ENCODE measurements at places on chromosomes 4 and X.

GRCh38 chr4:78824001-78824400, 47.9 kb downstream of the BMP2K start:
- DNase-seq = no peak

DNA sequence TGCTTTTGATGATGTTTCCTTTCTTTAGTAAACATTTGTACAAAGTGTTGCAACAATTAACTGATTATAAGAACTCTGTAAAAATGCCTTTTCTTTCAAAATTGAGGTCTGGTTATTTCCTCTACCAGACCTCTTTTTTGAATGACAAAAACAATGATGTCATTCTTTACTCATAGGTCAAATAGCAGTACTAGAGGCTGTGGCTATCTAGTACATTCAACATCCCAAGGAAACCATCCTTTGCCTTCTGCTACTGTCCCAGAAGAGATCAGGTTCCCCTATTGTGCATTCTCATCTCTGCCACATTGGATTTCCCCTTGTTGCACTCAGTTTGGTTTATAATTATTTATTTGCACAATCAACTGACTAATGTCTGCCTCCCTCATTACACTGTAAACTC, 19.1 kb upstream of the MAD2L1 start:
- DNase-seq = no peak

DNA sequence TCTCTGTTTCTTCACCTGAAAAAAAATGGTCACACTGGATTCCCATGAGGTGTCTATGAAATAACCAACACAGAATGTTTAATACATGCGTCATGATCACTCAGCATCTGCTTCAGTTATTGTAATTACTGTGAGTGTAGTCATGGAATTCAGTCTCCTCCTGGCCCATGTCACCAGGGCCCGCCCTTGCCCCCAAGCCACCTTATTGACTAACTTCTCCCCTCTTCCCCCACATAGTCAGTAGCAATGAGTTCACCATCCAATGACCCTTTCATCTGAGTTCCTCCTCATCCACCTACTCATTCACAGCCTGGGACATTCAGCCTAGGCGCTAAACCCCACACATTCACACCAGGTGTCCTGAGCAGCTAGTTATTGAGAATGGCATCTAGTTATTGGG, 15.6 kb downstream of the PNMA6F start:
- DNase-seq = no peak

- no peak for DNase-seq
Observed at GRCh38 chr4:73187325-73187724, 71.3 kb downstream of the ANKRD17 start.

DNA sequence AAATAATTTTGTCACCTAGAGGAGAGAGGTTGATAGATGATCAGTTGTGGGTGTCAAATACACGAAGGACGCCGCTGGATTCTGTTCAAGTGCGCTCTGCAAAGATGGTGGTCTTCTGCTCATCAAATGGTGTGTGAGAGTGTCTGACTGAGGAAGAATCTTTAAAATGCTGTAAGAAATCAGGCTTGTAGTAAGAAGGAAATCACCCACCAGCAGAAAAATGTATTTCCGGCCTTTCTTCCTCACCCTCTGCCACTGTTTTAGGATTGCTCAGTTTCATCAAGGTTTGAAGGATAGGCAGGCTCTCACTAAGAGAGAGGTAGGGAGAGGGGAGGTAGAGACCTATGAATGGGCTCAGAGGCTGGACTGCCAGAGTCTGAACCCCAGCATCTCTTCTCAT, 28.7 kb downstream of the RHOH start:
- DNase-seq = no peak

DNA sequence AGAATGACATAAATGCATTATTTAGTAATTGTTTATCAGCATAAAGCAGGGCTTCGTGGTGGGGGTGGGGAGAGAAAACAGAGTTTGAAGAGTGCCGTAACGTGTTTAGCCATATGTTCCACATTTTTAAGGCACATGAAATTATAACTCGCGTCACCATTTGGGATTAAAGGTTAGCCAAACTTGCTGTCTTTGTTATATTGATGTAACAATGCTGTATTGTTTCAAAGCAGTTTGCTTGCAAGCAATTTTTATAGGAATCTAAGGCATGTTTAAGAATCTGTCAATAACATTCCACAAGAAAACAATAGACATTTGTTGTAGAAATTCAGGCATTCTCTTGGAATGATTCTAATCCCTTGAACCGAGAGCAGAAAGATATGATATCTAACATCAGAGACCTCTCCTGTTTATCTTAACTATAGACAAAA, 78.3 kb downstream of the CLDN22 start:
- DNase-seq = no peak

DNA sequence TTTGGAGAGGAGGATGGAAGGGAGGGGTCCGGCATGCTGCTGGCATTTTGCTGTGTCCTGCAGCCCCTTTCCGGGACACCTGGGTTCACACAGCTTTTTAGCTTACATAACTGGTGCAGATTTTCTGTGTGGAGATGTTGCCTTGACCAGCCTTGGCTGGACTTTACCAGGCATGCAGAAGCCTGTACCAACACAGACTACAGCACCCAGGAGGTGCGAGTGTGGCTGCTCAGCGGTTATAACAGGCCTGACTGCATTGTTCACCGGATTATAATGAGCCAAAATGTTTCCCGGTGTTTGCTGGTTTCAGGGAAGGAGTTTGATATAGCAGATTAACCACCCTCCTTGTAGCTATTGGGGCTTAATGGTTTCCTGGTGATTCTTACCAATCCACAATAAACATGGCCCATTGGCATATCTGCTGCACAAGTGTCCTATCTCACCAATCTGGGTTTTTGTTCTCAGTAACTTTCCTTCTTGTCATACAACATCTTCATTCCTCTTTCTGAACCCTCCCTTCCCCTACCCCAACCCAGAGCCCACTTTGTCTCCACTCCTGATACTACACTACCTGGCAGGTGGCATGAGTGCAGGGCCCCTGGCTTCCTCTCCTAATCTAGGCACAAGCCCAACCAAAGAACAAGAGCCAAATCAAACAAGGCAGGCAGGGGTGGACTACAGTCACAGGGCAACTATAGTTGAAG, 3.9 kb downstream of the RPL10 start:
- DNase-seq = no peak

DNA sequence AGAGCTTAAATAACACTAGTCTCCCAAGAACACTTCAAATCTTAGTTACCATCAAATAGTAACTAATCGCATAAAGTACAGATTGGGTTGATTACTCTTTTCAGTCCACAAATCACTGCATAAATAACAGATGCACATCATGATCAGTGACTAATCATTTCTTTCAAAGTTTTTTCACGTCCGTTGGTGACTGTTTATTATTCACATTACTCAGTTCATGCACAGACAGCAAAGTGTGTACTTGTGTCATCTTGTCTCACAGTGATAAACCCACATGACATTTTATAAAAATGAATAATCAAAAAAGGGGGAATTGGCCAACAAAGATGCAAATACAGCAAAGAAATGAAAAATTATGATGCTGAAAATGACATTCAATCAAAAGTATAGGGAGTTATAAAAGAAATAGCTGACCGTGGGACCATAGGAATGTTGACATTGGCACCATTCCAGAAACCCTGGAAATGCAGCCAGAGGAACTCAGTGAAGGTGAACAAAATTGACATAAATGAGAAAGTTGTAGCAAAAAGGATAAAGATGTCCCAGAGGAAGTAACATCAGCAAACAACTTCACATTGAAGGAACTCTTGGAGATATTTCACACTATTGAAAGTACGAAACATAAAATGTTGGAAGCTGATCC, 161.5 kb downstream of the SOX3 start:
- DNase-seq = peak; percentile 4

- peak; percentile 81 for DNase-seq
Observed at GRCh38 chr4:163592212-163592611, 97.7 kb downstream of the TMA16 start.

GRCh38 chr4:107156443-107156842, 120.3 kb upstream of the DKK2 start:
- DNase-seq = no peak

DNA sequence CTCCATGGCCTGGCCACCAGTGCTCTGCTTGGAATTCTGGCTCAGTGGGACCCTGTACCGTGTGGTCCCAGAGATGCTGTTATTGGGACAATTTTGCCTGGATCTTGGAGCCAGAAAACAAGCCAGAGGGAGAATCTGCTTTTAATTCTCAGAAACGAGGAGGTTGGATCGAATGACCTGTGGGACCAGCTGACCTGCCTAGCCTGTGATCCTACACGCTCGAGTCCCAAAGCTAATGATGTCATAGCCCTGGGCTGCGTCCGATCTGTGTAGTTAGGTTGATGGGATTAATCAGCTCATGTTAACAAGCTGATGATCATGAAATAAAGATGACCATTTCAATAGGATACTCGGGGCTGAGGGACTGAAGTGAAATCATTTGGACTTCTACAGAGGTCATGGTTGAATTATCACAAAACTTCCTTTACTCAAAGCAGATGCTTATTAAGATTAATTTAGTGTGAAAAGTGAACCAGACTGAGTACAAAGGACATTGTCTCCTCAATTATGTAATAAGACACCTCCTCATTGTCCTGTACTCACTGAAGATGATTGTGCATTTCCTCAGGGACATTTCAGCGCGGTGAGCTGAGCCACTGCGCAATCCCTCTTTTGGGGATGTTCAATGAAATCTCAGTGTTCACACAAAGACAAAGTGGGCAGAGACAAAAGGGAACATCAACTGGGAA, 51.9 kb upstream of the STX18 start:
- peak; percentile 32 for DNase-seq

- no peak for DNase-seq
Observed at GRCh38 chrX:49951524-49952193, 29.3 kb downstream of the CLCN5 start.

GRCh38 chr4:75030649-75031235, 97.8 kb downstream of the PARM1 start:
- DNase-seq = no peak

GRCh38 chr4:8728536-8729407, 136.2 kb downstream of the CPZ start:
- DNase-seq = no peak

DNA sequence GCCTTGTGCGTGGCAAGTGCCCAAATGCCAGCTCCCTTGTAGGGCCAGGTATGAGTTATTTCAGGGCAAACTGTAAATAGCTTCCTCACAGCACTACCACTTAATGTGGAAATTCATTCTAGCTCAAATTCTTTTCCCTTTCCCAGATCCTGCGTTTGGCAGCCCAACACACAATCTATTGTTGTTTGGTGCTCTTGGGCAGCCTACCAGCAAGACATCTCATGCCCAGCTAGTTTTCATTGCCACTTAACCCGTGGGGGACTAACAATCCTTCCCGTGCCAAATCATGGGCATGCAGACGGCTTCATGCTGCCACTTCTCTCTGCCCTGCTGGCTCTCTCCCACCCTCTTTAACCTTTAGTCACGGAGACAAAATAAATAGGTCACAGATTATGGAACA, 454.2 kb downstream of the GRIA2 start:
- DNase-seq = no peak

DNA sequence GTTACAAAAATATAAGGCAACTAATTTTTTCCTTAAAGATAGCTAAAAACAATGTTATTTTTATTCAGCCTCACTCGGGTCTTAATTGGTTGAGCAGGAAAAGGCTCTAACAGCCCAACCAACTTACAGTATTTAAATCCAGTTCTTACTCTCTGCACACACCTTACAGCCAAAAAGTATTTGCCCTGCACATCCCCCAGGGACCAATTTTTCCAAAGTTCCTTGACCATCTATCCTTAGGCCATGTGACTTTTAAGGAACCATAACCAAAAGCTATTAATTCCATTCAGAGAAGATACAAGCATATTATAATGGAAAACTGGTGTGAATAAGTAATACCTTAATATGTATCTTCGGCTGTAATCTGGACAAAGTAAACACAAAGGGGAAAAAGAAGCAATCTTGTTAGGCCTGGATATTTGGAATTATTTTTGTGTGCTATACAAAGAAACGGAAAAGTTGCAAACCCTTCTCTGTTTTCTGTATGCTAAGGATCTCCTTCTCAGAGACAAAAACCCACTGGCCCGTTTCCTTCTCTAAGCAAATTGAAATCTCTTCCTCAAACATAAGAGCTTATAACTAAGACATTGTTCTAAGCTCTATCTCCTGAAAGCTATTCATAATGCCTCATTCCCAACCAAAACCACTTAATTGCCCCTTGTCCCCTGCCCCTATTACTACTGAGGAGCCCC, 1.0 kb upstream of the THAP9 start:
- no peak for DNase-seq

DNA sequence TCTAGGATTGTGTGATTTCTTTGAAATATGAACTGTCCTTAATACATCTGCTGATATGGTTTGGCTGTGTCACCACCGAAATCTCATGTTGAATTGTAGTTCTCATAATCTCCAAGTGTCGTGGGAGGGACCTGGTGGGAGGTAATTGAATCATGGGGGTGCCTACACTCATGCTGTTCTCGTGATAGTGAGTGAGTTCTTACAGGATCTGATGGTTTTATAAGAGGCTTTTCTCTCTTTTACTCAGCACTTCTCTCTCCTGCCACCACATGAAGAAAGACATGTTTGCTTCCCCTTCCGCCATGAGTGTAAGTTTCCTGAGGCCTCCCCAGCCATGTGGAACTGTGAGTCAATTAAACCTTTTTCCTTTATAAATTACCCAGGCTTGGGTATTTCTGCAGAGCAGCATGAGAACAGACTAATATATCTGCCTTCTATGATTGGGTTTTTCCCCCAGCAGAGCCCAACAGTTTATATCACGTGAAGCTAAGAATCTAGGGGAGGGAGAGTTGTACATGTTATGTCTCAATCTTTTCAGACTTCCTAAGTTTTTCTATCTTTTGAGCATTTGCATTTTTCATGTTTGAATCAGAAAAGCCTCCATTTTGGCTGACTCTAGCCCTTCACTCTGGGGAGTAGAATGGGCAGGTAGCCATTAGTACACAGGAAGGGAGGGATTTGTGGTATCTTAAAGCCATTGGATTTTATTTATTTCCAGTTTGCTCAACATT, 58.9 kb downstream of the PLAC1 start:
- DNase-seq = no peak

GRCh38 chr4:124866301-124866700, 153.8 kb upstream of the ANKRD50 start:
- DNase-seq = no peak

DNA sequence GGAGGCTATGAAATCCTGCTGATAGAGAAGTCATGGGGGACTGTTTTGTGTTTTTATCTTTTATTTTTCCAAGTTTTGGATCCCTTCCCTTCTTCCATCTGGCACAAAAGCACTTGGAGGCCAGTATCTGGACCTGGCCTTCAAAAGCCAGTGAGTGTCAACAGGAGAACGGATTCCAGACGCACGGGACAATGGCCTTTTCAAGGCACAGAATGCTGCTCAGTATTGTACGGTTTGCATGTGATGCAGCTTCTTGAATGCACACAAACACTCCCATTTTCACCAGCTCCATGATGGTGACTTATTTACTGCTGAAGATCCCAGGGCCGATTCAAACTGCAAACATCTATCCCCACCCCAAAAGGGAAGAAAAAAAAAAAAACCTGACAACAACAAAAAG, 145.4 kb downstream of the CPEB2 start:
- DNase-seq = no peak

- DNase-seq = no peak
Observed at GRCh38 chr4:48667148-48667547, 112.9 kb downstream of the FRYL start.

GRCh38 chr4:13944095-13944511, 316.6 kb upstream of the BOD1L1 start:
- DNase-seq = no peak

All from NCI-H1417 (cell line).